Hematopoietic multipotent progenitor cell treated with erythropoietin and hydrocortisone succinate and interleukin-3 and kit ligand, for 17 days (in vitro differentiated cells): ENCODE measurements at places on chromosomes 2 and 18.

GRCh38 chr2:44420725-44421124 is 59.0 kb downstream of the CAMKMT start:
- DNase-seq = no peak

GRCh38 chr2:219274361-219274921 is 4.7 kb upstream of the DNAJB2 start:
- DNase-seq = no peak

GRCh38 chr18:3048121-3048520 is 35.2 kb upstream of the LPIN2 start:
- no peak for DNase-seq

GRCh38 chr2:108412995-108413710 is 35.4 kb downstream of the SULT1C4 start:
- DNase-seq = no peak

- no peak for DNase-seq
Measured at GRCh38 chr2:74603282-74604000, 44.7 kb downstream of the M1AP start.

DNA sequence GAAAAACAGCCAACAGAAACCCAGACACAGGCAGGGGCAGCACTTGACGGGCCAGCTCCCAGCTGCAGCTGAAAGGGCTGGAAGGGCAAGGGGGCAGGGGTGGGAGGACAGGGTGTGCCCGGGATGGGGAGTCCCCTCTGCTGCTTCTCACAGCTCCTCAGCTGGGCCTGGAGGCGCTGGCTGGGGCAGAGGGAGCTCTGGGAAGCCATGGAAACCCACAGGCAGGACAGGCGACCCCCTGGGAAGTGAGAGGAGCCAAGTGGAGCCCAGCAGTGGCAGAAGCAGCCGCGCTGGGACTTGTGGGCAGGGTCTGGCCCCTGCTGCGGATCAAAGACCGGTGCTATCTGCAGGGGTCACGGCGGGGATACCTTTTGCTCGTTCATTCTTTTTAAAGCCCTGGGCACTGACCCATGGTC is 20.7 kb downstream of the OTOF start:
- DNase-seq = no peak

DNA sequence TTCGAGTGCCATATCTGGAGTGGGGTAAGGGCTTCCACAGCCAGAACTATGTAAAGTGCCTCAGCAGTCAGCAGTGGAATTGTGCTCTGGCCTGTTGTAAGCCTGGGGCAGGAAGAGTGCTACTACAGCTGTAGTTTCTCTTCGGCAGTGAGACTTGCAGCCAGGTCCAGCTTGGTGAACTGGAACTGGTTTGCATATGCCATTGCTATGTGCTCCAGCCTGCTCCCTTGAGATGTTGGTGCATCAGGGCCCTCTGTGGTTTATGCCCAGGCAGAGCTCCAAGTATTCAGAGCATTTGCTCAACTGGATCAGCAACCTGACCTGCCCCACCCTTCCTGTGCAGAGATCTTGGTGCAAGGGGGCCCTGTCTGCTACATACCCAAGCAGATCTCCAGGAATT is 47.8 kb downstream of the ZNF804A start:
- DNase-seq = no peak

DNA sequence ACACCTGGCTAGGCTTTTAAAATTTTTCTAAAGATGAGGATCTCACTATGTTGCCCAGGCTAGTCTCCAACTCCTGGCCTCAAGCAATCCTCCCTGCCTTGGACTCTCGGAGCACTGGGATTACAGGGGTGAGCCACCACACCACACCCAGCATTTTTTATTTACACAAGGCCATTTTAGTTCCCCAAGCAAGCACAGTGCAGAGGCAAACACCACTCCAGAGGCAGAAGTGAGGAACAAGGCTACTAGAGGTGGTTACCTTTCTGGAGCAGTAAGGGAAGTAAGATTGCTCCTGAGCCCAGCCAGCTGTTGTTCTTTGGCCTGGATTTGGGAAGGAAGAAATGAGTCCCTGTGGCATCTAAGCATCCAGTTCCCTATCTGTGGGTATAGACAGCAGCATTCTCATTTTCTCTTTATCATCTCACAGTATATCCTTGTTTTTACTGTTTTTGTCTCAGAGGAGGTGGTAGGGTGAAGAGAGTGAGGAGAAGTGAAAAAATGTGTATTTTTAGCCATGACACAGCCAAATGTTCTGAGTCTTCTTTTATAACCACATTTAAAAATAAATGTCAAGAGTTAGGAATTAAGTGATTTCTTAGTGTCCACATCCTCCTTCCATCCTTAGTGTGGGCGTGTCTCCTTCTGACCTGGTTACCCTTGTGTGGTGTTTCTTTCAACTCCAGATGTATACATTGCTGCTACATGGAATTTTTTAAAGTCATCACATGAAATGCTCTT is 10.5 kb upstream of the TTC39C start:
- no peak for DNase-seq

GRCh38 chr18:38941711-38942561 is 1376.3 kb upstream of the CELF4 start:
- no peak for DNase-seq

DNA sequence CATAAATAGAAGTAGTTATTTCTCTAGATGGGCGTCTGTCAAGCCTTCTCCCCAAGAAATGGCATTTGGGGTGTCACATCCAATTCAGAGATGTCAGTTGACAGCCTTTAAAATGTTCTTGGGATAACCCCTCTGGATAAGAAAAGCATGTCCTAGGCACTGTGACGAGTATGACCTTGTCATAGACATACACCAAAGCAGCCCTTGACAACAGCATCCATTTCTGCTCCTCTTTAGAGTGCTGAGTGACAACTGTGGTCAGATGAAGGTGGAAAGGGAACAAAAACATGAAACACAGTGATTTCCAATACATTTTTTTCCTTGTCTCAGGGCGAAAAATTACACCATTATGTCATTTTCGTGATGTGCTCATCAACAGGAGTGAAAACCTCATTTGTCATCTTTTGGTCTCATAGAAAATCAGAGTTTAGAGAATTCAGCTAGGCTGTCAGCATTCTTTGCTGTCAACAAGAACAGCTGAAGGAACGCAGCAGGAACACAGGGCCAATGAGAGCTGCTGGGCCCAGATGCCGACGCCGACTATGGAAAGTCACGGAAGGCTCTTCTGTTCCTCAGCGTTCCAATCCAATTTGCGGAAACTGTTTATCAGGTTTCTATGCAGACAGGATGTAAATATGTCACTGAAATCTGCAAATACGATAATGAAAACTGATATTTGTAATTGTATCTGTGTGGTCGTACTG is 193.2 kb downstream of the ICOS start:
- DNase-seq = no peak

DNA sequence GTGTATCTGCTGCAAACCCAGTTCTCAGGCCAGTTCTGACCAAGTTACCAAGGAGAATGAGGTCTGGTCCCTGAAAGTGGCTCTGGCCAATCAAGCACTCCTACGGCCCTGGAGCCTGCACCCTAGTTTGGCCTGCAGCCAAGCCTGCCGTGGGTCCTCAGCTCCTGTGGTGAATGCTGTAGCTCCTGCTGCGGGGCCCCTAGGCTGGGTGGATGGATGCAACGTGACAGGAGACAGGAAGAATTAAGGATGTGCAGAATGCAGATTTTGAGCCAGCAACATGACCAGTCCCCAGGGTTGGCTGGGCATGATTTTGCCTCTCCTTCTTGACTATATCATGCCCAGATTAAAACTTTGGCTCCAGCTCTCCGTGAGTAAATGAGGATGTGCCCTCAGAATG is 97.2 kb downstream of the SMAD7 start:
- DNase-seq = no peak

GRCh38 chr2:121319941-121320340 is 34.9 kb upstream of the TFCP2L1 start:
- no peak for DNase-seq

GRCh38 chr18:23259701-23260681 is 124.7 kb downstream of the CABLES1 start:
- DNase-seq = no peak

GRCh38 chr18:77133835-77134496 is 1.4 kb upstream of the MBP start:
- peak; percentile 74 for DNase-seq

GRCh38 chr18:10410472-10411308 is 43.7 kb upstream of the APCDD1 start:
- DNase-seq = no peak

DNA sequence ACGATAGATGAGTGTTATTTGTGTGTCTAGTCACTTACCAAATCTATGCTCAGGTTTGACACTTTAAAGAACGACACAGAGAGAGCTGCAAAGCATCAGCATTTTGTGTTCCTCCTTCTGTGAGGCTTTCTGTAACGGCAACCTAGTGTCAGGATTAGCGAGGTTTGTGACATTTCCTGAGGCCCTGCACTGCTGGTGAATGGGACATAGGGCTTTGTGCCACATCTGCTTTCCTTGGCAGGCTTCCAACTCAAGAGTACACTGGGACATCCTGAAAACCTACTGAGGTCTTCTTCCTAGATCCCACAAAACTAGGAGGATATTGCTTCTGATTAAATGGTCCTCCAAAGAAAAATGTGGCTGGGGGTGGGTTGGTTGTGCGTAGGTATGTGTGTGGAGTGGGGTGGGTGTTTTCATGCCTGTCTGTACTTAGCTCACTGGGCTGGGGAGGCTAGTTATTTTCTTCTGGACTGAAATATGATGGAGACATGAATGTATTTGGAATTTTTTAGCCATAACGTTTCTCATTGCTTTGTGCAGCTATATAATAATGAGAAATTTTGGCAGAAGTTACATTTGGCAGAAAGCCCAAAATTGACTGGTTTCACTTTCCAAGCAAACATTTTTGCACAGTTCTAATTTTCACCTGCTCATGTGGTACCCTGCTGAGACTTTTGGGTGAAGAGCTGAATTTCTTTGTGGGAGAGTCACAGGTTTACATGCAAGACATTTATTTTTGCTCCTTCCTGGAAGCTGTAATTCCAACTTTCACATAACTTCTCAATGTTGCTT is 308.4 kb downstream of the XIRP2 start:
- DNase-seq = no peak

DNA sequence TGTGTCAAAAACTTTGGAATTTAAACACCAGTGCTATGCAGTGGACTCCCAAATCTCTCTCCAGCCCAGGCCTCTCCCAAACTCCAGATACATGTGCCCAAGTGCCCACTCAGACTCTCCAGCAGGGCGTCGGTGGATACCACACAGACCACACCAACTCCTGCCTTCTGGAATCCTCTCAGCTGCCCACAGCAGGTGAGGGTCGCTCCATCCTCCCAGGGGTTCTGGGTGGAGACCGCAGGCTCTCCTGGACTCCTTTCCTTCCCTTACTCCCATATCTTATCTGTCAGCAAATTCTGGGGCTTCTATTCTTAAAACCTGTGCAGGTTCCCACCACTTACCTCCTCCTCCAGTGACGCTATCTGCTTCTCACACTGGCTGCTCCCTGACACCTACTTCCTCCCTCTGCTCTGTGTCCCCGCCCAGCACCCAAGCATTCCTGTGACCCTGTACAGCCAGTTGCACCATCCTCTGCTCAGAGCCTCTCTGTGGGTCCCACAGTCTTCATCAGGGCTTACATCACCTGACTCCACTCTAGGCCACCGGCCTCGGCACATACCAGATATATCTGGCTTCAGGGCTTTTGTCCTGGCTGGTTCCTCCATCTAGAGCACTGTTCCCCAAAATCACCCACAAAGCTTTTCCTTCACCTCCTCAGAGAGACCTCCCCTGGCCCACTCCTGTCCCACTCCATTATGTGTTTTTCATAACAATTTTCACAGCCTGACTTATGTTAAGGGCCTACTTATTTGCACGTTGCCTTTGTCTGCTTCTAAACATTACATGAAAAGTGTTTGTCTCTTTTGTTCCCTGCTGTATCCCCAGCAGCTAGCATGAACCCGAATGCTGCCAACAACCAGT is 2.6 kb upstream of the IMP4 start:
- DNase-seq = no peak

DNA sequence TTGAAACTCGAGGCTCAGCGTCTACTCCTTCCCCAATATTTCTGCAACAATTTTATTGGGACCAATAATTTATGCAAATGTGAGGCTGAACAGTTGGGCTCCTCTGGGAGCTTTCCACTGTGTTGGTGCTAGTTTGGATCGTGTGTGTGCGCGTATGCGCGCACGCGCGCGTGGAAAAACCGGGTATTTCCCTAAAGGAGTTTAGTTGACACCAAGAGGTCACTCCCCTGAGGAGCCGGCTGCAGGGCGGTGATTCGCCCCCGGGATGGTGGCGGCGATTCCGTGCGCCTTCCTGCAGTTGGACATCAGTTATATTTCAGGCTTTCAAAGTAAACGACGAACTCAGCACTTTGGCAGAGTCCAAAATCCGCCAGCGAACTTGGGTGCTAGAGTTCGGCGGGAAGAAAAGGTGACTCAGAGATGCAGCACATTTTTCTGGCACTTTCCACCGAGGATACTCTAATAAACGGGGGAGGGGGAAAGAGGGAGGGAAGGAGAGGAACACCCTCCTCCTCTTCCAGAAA is 186.5 kb upstream of the FANCL start:
- DNase-seq = no peak

DNA sequence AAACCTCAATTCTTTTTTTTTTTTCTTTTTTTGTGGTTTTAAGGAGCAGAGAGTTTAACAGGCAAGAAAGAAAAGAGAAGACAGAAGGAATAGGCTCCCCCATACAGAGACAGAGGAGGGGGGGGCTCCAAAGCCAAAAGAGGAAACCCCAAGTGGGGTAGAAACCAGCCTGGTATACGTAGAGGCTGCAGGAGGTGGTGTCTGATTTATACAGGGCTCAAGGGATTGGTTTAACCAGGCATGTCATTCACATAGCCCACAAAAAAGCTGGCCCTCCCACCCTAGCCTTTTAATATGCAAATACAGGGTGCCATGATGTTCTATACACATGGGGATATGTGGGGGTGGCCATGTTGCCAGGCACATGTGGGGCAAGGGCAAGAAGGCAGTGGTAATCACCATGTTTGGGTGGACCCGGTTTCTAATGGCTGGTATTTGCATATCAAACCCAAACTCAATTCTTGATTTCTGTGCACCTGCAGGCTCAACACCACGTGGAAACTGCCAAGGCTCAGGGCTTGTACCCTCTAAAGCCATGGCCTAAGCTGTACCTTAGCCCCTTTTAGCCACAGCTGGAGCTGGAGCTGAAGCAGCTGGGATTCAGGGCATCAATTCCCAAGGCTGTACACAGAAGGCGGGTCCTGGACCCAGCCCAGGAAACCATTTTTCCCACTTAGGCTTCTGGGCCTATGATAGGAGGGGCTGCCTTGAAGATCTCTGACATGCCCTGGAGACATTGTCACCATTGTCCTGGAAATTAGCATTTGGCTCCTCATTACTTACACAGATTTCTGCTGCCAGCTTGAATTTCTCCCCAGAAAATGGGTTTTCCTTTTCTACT is 170.3 kb downstream of the MAIP1 start:
- DNase-seq = no peak

DNA sequence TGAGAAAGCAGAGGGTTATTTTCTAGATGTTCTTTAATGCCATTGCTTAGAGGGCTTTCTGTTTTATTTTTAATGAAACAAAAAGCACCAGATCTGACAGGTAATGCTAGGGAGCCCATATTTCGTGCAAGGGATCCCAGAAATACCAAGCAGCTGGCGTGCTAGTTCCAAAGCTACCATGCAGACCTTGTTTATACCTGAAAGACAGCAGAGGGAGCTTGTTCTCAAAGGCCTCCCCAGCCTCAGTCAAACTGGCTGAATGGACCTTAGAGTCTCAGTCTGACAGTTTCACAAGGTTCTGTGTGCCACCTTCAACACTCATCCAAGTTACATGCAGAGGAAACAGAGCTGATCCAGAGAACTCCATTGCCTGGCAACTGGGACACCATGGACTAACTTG is 48.6 kb downstream of the GALNT14 start:
- no peak for DNase-seq

- no peak for DNase-seq
Measured at GRCh38 chr2:168522446-168522845, 66.4 kb downstream of the CERS6 start.
